Inflammatory macrophage treated with lipopolysaccharide for 4 hours (primary cell): ENCODE measurements at places on chromosomes 11 and 22.

GRCh38 chr11:32311346-32312065 lies 123.8 kb downstream of the WT1 start:
- DNase-seq = no peak

DNA sequence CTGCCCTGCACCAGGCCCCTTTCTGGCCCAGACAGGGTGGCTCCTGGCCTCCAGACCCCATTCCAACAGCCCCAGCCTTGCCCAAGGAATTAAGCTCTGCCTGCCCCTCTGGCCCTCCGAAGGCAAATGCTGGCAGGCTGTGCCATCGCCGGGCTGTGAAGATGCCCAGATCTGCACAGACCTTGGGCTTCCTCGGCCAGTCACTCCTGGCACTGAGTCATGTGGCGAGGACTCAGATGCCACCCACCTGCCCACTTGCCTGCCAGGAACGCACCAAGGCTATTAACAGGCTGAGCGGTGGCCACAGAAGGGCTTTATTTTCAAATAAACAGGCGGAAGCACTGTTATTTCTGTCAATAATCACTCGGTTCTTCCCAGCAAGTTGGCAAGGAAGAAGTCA lies 50.3 kb upstream of the TTLL12 start:
- no peak for DNase-seq

DNA sequence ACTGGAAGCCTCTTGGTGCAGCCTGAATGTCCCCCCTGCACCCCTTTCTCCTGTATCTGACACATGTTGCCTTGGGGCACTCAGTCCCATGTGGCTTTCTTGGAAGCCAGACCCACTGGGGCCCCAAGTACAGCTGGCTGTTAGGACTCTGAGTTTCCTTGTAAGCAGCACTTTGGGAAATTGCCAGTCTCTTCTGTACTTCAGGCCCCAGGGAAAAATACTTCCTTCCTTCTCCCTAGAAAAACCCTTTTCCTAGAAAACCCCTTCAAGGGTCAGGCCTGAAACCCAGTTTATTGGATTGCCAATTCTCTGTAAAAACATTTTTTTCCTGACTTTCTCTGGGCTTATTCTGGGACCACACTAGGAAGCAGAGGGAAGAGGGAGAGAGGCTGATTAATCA lies 360.3 kb downstream of the TENM4 start:
- DNase-seq = no peak

DNA sequence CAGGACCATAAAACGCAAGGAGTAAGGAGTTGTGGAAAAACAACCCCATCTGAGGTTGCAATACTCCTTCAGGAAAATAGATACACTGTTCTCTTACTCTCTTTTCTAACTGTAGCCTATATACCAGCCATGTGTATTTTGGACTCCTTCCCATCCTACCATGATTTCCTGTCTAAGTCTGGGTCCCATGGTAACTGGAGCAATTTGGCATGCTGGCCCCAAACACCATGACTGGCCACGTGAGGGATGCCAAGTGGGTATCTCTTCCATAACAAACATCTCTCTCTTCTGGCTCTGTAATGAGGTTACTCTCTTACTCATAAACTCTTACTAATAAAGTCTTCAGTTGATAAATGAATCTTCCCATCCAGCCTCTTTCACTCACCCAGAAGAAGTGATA lies 26.5 kb downstream of the ABTB2 start:
- no peak for DNase-seq

GRCh38 chr11:100673063-100673462 lies 14.0 kb upstream of the ARHGAP42 start:
- DNase-seq = no peak

DNA sequence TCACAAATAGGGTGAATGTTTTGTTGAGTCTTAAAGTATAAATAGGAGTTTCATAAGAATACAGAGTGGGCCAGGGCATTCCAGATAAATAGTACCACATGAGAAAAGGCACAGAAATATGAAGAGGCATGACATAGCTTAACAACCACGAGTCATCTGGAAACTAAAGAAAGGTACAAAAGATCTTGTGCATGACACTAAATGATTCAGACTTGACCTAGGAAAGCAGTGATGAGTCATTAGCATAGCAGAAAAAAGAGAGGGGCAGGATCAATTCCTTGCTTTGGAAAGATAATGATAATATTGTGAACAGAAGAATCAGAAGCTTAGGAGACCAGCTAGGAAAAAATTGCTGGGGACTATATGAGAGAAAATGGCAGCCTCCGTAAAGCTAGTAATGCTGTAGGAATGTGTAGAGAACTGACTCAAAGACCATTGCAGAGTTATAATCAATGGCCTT lies 47.6 kb upstream of the FIBIN start:
- DNase-seq = no peak

DNA sequence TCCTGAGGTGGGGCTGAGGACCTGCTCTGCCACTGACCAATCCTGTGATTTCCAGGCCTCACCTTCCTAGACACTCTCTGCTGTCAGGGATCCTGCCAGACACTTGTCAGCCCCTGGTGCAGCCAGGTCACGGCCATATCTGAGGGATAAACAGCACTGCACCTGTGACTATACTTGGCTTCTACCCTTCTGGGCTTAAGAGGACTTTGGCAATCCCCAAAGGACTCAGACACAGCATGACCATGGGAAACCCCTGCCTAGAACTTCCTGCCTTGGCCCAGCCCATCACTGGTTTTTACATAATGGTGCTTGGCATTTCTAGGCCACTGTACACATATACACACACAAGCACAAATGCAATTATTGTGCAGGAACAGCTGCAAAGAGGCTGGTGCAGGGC lies 11.6 kb upstream of the OLFML1 start:
- peak; percentile 26 for DNase-seq

DNA sequence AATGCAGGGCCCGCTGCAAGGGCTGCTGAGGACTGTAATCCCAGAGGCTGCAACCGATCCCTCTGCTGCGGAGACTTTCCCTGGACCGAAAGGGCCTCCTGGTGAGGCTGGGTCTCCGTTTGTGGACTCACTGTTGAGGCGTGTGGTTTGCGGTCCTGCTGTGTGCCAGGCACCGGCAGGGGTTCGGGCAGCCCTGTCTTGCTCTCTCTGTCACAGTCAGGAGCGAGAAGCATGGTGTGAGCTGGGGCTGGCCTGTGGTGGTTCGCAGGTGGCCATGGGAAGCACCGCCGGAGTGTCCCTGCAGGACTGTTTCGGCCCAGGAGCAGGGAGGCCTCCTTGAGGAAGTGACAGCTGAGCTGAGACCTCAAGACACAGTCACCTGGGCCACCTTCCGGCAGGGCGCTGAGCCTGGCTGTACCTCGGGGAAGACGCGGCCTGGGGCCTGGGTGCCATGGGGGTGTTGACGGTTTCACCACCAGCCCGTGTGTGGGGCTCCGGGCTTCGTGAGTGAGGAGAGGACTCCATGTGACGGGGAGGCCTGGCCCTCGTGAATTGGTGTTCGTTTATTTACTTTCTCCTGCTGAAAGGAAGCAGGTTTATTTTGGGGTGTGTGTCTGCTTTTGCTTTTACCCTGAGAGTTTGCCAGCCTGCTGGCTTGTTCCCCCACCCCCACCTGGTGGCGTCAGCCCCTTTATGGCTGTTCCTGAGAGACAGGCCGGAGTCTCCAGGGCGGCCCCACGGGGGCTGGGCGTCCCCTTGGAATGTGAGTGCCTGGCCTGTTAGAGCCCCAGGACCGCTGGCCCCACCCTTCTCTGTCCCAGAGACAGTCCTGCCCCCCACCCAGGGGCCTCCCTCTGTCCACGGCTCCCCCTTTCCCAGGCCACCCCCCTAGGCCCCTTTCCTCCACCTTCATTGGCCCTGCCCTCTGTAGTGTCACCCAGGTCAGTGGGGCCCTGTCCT lies 122.5 kb downstream of the KCNQ1OT1 start:
- no peak for DNase-seq

DNA sequence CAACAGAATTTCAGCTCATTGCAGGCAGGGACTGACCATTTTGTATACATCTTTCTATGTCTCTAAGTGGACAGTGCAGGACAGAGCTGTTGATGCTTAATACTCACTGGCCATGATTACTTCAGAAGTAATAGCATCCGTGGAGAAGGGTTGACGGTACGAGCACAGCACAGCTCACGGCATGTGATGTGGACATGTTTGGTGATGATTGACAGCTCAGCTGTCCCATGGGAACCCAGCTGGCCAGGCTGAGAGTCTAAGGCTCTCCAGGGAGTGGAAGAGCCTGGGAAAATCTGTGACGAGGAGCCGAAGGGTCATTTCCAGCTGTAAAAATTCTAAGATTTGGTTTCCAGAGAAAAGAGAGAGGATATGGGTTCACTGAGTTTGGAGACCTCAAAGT lies 198.2 kb downstream of the SNX19 start:
- DNase-seq = no peak

DNA sequence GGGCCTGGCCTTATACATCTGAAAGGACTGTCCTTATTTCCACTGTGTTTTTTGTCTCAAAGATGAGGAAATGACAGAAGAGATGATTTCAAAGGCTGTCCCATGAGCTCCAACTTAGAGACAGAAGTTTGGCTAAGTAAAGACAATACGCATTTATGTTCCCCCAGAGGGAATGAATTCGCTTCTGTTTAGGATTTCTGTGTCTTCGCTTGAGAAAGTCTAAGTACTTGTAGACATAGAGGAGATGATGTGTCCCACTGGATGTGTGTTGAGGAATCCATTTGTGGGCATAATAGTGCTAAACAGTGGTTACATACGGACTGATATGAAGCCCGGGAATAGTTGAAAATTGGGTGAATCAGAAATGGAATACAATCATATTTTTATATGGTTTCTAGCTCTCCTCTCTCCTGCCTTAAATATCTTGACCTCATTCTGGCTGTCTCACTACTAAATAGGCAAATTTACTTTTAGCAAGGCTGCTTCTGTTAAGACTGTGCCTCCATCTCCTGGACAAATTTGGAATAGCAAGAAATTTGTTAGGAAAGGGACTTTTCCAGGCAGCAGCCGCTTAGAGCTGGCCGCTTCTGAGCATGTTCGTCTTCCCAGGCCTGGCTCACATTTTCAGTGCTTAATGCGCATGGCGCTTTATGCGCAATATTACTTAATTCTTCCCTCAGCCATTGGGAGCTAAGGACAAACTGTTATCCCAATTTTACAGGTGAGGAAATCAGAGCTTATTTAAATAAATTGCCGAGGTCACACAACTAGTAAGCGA lies 1.9 kb upstream of the PEX26 start:
- DNase-seq = peak; percentile 84

- DNase-seq = no peak
Observed at GRCh38 chr11:45692808-45693453, 27.5 kb upstream of the CHST1 start.

- DNase-seq = no peak
Observed at GRCh38 chr11:76688146-76688545, 17.6 kb upstream of the LRRC32 start.
